Esophagus squamous epithelium (tissue), 5 donors: ENCODE measurements at places on chromosomes 5 and 9.

GRCh38 chr5:149211566-149211965, 60.1 kb upstream of the AFAP1L1 start:
- DNase-seq = no peak

- no peak for DNase-seq
Observed at GRCh38 chr5:125411744-125412560, 665.5 kb upstream of the ZNF608 start.

DNA sequence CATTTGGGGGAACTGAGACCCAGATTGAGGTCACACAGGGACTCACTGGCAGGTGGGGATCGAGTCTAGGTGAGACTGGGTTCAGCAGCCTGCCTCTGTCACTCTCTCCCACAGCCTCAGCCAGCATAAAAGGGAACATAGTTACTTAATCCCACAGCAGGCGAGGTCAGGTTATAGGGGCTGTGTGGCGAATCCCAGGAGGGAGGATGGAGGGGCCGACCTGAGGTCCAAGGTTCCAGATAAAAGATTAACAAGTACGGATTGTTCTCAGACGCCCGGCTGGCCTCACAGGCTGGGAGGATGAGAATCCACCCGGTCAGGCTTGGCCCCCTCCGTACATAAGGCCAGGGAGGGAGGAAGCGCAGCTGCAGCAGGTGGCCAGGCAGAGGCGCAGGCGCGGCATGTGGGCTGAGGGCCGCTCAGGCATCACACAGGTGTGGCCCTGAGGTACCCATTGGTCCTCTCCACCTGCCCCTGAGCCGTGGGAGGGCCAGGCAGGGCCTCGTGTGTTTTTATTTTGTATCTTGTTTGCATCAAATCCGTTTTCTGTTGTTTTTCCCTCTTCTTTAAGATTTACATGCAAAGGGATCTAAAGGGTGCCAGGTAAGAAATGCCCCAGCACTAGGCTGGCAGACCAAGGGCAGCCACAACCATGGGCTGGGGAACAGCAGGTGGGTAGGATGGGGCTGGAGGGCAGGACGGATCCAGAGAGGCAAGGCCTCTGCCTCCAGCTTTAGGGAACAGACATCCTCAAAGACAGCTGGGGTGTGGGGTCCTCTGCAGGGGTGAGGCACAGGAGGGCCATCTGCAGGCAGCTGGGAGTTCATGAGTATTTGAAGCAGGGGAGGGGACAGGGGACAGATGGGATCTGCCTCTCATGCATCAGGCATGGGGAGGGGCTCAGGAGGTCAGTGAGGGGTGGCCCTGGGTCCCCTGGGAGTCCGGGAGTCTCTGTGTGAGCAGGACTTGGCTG, 3.6 kb downstream of the SUSD3 start:
- DNase-seq = no peak

GRCh38 chr5:160837211-160837610, 14.8 kb downstream of the ATP10B start:
- DNase-seq = no peak

DNA sequence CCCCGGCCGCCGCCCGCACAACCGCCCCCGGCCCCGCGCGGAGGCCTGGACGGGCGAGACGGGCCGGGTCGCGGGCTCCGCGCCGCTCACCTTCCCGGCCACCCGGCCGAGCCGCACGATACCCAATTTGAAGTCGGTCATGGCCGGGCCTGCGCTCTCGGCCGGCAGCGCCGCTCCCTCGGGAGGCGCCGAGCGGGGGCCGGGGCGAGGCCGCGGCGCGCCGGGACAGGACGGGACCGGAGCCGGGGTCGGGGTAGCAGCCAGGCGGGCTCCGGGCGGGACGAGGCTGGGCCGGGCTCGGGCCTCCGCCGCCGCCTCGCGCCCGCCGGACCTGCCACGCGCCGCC, 216 bp downstream of the ZMYND19 start:
- DNase-seq = no peak

- DNase-seq = no peak
Observed at GRCh38 chr5:5421149-5421960, 1.1 kb upstream of the ICE1 start.

DNA sequence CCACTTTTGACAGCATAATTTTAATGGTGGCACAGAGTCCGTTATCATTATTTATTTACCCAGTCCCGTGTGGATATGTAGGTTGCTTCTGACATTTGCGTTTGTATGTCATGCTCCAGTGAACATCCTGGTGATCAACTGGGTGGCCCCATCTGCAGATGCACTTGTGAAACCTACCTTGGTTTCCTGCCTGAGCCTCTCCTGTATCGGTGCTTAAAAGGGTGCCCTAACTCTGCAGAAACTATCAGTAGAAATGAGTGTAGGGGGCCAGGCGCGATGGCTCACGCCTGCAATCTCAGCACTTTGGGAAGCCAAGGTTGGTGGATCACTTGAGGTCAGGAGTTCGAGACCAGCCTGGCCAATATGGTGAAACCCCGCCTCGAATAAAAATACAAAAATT, 92.1 kb upstream of the IER5L start:
- no peak for DNase-seq

DNA sequence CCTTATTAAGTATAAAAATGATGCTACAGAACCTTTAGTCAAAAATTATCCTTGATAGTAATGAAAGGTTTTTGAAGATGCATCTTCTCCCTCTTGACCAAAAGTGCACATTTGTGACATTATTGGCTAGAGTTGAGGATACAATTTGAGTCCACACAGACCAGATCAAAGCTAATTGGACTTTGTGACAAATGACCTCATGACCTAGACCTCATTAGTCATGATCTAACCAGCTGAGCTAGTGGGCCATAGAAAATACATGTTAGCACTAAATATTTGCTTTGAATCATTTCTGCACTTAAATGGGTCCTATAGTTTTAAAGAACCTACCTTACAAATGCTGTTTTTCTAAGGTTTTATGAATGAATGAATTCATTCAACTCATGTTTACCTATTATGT, 182.1 kb downstream of the RFX3 start:
- DNase-seq = no peak

- DNase-seq = no peak
Observed at GRCh38 chr5:65883461-65883860, 42.9 kb upstream of the ERBIN start.

GRCh38 chr5:119708076-119708790, 78.9 kb downstream of the FAM170A start:
- DNase-seq = no peak

DNA sequence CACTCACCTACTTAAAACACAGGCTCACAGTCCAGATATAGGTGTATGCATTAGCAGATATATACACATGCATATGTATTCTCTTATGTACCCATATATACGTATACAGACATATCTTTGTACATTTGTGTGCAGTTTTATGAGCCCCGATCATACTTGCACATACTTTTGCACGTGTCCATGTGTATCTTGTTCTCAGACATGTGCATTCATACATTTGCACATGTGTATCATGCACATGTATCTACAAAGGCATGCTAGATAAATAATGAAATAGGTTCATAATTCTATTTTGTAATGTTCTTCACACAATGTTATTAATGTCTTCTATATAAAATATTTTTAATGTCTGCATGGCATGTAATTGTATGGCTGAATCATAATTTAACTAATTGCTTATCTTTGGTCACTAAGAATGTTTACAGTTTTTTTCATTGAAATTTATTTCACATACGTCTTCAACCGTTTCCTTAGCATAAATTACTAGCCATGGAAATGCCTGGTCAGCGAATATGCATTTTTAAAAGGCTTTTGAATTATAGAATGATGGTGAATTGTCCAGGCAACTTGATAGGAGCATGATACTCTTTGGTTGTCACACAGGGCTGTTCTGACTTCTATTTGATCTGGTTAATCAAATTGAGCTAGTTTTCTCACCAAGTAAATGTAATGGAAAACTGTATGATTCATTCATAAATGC, 2.6 kb downstream of the NDFIP1 start:
- no peak for DNase-seq

- DNase-seq = no peak
Observed at GRCh38 chr5:57725658-57726504, 243.3 kb upstream of the ACTBL2 start.

- no peak for DNase-seq
Observed at GRCh38 chr9:115262952-115263351, 145.0 kb upstream of the TNC start.

GRCh38 chr5:152990649-152991048, 499.8 kb upstream of the GRIA1 start:
- no peak for DNase-seq

- no peak for DNase-seq
Observed at GRCh38 chr9:122134822-122135528, 24.6 kb downstream of the NDUFA8 start.

GRCh38 chr5:38806775-38807258, 39.0 kb upstream of the OSMR start:
- DNase-seq = no peak

DNA sequence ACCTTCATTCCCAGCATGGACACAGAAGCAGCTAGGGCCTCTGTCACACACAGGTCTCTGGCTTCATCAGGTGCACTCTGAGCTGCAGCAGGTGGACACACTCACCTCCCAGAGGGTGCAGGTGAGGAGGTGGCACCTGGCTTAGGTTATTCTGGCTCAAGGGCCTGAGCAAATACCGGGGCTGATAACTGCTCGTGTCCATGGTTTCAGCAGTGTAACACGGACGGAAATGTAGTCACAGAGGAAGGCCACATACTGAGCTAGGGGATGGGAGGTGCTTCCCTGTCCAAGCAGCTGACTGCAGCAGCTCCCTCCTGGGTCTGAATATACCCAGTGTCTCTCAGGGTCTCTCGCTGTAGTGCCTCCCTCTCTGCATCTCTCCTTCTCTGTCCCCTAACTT, 5.7 kb downstream of the PHF2 start:
- no peak for DNase-seq

GRCh38 chr5:140221697-140222223, 46.8 kb downstream of the CYSTM1 start:
- no peak for DNase-seq

DNA sequence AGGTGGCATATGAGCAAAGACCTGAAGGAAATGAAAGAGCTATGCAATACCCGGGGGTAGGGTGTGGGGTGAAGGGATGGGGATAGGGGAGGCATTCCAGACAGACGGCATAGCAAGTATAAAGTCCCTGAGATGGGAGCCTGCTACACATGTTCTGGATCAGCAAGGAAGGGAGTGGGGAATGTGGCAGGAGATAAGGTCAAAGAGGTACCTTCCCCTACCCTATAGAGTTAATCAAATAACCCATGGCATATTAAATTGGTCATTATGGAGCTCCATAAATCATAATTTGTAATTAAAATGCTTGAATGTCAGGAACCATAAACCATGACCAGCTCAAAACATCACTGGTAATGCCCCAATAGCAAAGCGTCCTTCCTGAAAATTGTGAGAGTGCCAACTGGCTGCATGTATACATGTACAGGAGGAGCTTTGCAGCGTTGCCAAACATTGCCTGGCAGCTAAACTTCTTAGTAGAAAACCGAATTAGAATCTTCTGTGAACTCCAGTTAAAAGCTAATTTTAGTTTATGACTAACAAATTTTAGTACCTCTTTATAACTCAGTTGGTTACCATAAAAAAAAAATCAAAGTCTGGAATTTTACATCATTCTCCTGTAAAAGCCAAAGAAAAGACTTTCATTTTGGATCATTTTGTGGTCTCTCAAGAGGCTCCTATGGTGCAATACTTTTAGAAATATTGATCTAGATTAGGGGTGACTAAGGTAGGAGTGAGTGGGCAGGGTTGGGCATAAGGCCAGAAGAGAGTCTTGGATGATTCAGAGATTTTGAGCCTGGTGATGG, 4.7 kb downstream of the DNAI1 start:
- no peak for DNase-seq

GRCh38 chr5:142151436-142152383, 43.1 kb downstream of the NDFIP1 start:
- no peak for DNase-seq

DNA sequence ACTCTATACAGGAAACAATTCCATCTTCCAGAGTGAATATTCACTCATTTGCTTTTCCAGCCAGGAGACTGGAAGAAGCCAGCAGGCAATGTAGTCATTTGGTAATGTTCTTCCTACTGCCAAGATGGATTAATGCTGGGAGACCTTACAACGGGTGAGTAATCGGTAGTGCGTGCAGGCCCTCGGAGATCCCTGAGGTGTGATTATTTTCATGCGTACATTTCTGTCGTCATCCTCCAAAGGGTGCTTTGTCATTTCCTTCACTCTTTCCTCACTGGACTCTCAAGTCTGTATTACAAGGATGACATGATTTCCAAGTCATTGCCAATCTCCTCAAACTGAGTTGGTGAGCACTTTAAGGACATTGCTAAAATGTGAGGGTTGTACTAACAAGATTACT, 263.5 kb downstream of the CWC27 start:
- DNase-seq = no peak

GRCh38 chr9:113957821-113958341, 81.8 kb downstream of the ZNF618 start:
- no peak for DNase-seq

DNA sequence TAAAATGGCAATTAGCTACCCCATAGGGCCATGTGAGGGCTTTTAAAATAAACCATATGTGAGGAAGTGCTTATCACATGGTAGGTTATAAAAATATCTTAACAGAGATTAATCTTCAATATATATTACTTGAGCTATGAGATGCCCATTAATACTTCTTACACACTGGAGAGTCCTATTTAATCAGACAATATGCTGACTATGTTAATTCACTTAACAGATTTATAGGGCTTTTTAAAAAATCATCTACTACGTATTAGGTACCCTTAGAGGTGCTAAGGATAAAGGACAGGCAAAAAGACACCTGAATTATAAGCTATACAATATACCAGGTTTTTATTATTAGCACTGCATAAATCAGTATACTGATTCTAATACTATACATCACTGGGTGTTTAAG, 102.6 kb downstream of the STRBP start:
- DNase-seq = no peak

GRCh38 chr5:16784843-16785791, 151.0 kb downstream of the MYO10 start:
- DNase-seq = no peak

DNA sequence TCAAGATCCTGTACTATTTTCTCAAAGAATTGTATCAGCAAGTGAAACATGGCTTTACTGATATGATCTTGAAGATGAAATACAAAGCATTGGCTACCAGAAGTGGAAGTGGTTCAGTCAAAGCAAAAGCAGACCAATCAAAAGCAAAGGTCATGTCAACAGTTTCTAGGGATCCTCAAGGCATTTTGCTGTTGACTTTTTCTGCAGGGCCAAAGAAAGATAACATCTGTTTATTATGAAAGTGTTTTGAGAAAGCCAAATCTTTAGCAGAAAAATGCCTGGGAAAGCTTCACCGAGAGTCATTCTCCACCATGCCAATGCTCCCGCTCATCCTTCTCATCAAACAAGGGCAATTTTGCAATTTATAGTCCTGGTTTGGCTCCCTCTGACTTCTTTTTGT, 90.3 kb upstream of the ACO1 start:
- no peak for DNase-seq

- DNase-seq = no peak
Observed at GRCh38 chr5:108508979-108509378, 127.1 kb upstream of the FBXL17 start.
